Activated CD4-positive, alpha-beta T cell treated with anti-CD3 and anti-CD28 coated beads for 36 hours (primary cell): ENCODE measurements at places on chromosomes 3 and 15. TPM values are rescaled to one million over a fixed set of nuclear protein-coding genes. Genes with fewer than 3 reads are reported as not detected.

HGD gene
- total RNA-seq: 0.16 TPM

LSG1 gene
- total RNA-seq: 43.9 TPM

CCR8 gene
- 0.77 TPM for total RNA-seq

SLC12A1 gene
- total RNA-seq: not detected

CPNE9 gene
- 0.30 TPM for total RNA-seq

- no peak for DNase-seq
Measured at GRCh38 chr3:196321162-196321561, 3.1 kb upstream of the DYNLT2B start.

DNA sequence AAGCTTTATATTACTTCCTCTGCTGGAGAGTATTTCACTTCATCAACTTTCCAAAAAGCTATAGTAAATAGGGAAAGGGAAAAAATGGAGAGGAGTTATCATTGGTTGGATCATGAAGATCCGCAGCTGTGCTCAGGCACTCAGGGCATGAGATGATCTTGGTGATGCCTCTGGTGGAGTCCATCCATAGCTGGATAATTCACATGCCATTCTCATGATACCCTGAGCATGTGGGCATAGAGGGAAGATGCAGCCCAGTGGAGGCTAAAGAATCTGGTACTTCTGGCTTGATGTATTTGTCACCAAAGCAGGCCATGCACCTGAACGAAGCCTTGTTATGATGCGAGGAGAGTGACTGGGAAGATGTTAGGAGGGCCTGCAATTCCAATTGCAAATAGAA lies 150.2 kb downstream of the CHST2 start:
- DNase-seq: no peak

- DNase-seq: peak; percentile 72
Measured at GRCh38 chr3:71955240-71956068, 170.5 kb upstream of the PROK2 start.

DNA sequence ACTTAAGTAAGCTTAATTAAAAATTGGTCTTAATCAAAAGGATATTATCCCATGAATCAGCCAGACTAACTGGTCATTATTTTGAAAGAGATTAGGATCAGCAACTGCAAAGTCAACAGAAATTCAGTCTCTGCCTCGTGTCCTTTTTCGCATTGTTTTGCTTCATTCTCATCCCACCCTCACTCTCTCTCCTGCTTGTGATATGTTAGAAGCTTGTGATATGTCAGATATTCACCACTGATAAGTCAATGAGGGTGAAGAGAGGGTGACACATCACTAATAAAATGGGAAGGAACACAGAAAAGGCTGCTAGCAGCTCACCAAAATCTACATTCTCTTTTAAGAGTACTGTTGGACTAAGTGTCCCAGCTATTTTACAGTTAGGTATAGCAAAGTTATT lies 146.1 kb downstream of the SUCNR1 start:
- DNase-seq: no peak

- DNase-seq: no peak
Measured at GRCh38 chr3:169744366-169745054, 20.4 kb downstream of the TERC start.

DNA sequence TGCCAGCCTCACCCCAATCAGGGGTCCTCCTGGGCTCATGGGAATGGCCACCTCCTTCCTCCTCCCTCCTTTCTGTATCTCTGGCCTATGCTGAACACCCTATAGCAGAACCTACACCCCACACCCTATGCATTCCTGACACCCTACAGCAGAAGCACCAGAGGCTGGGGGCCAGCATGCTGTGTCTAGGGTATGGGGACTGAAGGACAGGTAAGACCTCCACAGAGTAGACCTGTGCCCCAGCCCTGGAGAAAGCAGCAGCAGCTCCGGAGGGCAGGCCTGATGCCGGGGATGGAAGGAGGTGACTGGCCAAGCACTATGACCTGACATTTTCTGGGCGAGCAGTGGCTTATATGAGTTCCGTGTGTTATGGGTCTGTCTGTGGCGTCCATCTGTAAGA lies 66.9 kb downstream of the TLE3 start:
- DNase-seq: no peak

DNA sequence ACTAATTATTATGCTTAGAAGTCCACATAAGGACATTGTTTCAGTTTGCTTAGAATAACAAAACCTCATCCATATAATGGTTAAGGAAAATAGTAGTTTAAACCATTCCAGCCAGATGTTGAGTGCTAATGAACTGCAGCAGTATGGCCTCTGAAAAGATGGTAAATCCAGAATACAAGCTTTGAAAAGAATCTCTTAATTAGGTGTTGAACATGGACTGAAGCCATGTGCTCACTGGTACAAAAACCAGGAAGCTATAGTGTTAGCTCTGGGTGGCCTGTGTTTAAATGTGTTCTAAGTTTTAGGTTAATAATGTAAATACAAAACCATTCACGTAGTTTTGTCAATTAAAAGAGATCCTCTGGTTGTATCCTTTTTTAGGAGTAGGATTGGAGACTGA lies 78.2 kb downstream of the GALK2 start:
- DNase-seq: no peak

GRCh38 chr3:149657926-149658743 lies at the start of gene WWTR1:
WWTR1 (minus strand) TSS chr3:149658025; CDS start chr3:149657306, 719 bp downstream.
- DNase-seq: peak; percentile 61

DNA sequence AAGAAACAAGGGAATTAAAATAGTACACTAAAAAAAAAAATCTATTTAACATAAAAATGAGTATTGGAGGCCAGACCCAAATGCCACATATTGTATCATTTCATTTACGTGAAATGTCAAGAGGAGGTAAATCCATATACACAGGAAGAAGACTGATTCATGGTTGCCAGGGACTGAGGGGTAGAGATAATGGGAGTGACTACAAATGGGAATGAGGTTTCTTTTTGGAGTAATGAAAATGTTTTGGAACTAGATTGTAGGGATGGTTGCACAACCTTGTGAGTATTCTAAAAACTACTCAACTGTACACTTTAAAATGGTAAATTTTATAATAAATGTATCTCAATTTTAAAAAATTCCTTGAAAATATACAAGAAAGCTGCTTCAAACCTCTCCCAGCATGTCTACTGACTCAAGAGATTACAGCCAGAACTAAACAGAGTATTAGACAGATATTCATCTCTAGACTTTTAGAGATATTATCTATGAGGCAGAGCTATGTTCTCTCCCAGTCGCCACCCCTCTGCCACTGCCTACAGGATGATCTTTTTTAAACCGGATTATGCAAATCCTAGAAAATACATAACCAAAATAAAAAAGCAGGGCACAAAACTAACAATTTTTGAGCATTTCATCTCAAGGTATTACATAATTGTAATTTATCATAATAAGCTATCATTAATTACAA lies 6.2 kb downstream of the HLTF start:
- no peak for DNase-seq

GRCh38 chr3:177337541-177338331 lies 140.5 kb upstream of the TBL1XR1 start:
- peak; percentile 89 for DNase-seq

DNA sequence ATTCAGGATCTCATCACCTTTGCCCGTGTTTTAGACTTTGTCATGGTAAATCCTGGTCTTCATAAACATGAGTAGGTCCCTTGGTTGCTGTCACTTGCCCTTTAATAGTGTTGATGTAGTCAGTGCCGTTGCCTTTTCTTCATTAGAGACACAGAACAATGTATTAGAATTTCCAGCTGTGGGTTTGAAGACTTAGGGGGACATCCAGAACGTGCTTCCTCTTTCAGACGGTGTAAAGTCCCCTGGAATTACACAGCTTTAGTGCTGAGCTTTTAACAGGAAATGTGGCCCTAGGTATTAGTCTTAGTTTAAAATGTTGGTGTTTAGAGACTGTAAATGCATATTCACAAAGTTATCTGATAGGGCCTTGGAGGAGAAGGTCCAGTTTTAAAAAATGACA lies 8.8 kb upstream of the LRCH3 start:
- DNase-seq: no peak

DNA sequence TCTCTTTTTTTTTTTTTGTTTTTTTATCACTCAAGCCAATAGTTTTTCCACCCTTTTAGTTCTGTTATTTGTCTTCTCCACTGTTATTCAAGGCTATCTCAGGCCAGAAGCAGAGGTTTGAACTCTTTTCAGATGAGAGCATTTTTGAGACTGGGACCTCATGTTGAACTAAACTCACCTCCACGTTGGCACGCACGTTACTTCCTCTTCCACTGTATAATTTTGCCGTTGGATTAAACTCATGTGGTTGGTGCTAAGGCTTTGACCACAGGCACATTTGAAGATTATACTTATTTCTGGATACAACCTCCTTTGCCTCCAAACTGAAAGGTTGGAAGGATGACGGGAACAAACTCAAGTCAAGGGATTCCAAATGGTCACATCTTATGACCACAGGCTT lies 501.3 kb upstream of the TPRG1 start:
- no peak for DNase-seq

DNA sequence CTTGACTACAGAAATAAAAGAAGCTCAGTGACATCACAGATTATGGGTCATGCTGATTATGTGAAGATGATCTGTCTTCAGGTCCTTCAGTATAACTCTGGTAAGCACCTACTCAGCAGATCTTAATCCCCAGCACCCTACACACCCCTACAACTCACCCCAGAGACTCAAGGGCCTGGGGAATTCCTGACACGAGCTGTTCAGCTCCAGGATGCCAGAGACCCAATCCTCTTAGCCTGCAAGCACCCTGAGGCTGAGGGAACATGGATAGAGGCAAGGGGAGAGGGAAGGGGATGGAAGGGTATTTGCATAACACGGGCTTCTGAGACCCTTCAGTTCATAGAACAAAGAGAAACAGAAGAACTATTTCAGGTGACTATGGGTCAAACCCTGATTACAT lies 13.0 kb downstream of the GLB1 start:
- DNase-seq: no peak

DNA sequence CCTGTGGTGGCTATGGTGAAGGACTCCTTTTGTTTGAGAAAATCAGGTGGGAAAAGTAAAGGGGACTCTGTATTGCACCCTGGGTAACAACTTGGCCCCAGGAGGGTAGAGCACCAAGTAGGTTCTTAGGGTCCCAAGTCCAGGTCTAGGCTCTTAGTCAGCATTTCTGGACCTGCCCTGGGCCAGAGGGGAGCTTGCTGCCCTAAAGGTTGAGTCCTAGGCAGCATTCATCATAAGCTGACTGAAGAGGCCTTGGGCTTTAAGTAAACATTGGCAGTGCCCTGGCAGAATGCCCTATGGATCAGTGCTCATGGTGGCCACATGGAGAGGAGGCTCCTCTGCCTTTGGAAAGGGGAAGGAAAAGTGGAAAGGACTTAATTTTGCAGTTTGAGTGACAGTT lies 268.5 kb upstream of the CTNNB1 start:
- no peak for DNase-seq

GRCh38 chr3:177694316-177694715 lies 497.0 kb upstream of the TBL1XR1 start:
- DNase-seq: no peak

DNA sequence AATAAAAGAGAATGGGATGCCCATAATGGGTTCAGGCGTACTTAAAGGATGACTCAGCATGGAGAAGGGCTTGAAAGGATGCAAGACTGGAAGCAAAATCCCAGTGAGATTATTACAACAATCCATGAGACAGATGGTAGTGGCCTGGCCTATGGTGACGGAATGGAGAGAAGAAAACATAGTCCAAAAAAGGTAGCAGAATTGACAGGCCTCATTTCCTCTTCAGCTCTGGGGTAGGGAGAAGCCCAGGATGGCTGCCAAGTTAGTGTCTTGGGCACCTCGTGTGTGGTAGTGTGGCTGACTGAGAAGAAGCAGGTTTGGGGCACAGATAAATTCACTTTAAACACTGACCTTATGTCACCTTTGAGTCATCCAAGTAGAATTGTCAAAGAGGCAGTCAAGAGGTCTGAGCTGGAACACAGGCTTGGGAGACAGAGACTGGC lies 18.1 kb downstream of the MB21D2 start:
- DNase-seq: peak; percentile 13

GRCh38 chr3:184795522-184796190 lies 16.3 kb upstream of the VPS8 start:
- no peak for DNase-seq

DNA sequence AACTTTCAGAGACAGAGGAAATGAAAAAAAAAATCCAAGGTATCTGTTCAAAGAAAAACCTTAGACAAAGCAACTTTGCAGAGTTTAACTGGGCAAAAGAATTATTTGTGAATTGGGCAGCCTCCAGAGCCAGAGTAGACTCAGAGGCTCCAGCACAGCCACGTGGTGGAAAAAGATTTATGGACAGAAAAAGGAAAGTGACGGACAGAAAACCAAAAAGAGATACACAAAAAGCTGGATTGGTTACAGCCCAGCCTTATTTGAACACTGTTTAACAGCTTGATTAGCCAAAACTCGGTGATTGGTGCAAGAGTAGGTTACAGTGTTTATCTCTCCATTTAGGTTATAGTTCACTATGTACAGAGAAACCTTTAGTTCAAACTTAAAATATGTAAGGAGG lies 23.7 kb upstream of the GPD1L start:
- no peak for DNase-seq

- DNase-seq: no peak
Measured at GRCh38 chr15:31091481-31091880, 10.0 kb downstream of the TRPM1 start.

- peak; percentile 14 for DNase-seq
Measured at GRCh38 chr3:31575448-31575847, 42.7 kb downstream of the STT3B start.

DNA sequence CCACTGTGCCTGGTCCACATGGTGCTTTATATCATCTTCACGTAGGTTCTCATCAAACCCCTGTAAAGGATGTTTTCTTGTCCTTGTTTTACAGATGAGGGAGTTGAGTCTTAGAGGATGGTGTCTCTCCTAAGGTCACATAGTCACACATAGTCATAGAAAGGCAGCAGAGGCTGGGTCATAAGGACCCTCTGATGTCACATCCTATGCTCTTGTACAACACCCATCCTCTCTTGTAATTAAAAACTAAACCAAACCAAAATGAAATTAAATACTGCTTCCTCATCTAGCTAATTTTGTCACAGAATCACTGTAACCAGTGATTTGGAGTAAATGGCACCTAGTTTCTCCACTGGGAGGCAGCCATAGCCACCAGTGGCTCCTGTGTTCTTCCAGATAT lies 21.8 kb upstream of the ATP1B3 start:
- no peak for DNase-seq

DNA sequence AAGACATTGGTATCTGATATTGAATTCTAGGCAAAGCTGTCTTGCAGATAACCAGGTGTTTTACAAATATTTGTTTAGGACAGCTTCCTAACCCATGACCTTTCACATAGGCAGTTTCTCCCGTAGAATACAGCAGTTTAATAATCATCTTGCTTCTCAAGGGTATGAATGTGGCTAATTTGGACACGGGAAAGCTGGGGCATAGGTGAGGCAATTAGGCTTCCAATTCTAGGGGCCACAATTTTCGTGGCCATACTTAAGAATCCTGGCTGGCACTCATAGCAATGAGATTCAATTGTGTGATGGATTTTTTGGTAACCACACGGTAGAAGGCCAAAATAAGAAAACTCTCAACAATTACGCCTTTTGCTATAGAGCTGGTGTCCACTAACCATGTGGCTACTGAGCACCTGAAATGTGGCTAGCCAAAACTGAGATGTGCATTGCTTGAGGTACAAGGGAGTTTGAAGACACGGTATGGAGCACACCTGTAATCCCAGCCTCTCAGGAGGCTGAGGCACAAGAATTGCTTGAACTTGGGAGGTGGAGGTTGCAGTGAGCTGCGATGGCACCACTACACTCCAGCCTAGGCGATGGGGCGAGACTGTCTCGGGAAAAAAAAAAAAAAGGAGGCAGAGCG lies 34.4 kb downstream of the TFRC start:
- no peak for DNase-seq
